ENCODE measurements at places on chromosomes 3 and 15. TPM values are rescaled to one million over a fixed set of nuclear protein-coding genes. Genes with fewer than 3 reads are reported as not detected.

PIGZ gene
- 1.6 TPM for total RNA-seq

PPM1L gene
- 0.46 TPM for total RNA-seq

IQCH gene
- 1.6 TPM for total RNA-seq

FILIP1L gene
- total RNA-seq, result 0.22 TPM

GAP43 gene
- 0.07 TPM for total RNA-seq

CLDN18 gene
- total RNA-seq, result not detected

PODXL2 gene
- total RNA-seq, result 10.0 TPM

SEMA5B gene
- 0.31 TPM for total RNA-seq

TRH gene
- not detected for total RNA-seq

SLC22A13 gene
- not detected for total RNA-seq

SCN5A gene
- 0.89 TPM for total RNA-seq

PLAAT1 gene
- total RNA-seq, result 0.16 TPM

FRG2C gene
- not detected for total RNA-seq

LRRC49 gene
- total RNA-seq, result 5.7 TPM

Measured in A549 treated with AZD2906 at 1 μM for 4 hours (cell line).